ENCODE measurements at places on chromosomes 16 and 17.

GRCh38 chr16:79595931-79596450 lies 4.5 kb downstream of the MAF start:
- no peak for DNase-seq

- DNase-seq, result no peak
Measured at GRCh38 chr16:86818671-86819532, 240.6 kb downstream of the FOXL1 start.

DNA sequence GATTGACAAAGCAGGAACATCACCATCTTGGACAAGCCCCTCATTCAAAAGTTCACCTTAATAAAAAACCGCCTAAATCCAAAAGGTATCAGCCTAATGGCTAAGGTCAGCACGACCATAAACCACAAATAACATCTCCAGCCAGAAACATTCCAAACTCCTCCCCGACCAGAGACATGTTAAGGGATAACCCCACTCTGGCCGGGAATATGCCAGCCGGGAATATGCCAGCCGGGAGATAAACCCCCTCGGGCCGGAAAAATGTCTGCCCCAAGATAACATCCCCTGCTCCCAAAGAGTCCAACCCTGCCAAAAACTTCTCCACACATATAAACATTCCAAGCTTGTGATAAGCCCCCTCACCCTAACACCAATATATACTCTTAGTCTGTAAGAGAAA lies 1.4 kb downstream of the DHX33 start:
- DNase-seq, result no peak

DNA sequence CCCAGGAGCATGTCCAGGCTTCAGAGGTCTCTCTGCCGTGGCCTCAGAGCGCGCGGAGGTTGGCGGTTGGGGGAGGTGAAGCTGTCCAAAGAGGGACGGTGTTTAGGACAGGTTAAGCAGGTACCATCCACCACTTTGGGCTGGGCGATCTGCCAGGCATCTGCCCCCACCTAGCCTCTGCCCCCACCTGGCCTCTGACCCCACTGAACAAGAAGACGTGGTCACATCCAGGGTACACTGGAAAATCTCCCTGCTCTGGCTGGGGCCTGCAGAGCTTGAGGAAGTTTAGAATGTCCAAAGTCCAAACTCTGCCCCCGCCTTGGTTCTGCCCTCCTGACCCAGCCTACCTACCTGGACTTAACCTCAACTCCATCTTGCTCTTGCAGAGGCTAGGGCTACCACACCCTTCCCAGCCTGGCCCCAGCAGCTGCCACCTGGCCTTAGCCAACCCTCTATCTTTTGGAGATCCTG lies 1.6 kb downstream of the ITGA3 start:
- DNase-seq, result no peak

DNA sequence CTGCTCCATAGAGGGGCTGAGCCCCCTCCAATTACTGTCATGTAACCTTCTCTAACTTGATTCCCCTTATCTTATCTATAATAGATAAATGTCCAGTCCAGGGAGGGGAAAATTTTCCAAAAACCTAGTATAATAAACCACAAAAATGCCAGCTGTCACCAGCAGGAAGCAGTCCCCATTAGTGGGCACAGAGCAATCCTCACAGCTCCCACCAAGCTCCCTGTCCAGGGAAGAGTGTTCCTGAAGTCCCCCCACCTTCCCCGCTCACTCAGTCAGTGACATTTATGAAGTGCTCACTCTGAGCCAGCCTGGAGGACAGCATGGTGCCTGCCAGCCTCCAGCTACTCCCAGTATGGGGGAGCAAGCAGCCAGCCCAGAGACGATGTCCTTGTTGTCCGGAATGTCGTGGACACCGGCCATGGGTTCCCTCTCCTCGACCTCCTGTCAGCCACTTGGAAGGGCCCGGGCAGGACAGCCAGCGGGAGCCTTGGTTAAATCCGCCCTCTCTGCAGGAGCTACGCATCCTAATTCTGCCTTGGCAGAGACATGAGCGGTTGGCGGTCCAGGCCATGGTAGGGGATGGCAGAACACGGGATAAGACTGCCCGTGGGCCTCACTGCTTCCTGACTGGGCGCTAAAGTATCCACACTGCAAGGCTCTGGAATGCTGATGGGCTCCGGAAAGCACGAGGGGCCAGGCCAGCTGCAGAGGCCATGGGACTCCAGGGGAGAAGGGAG lies 102.0 kb upstream of the CDH5 start:
- DNase-seq, result no peak

- DNase-seq, result no peak
Measured at GRCh38 chr17:18961634-18962493, 9.9 kb downstream of the SLC5A10 start.

- DNase-seq, result no peak
Measured at GRCh38 chr17:67666710-67667109, 51.0 kb upstream of the NOL11 start.

DNA sequence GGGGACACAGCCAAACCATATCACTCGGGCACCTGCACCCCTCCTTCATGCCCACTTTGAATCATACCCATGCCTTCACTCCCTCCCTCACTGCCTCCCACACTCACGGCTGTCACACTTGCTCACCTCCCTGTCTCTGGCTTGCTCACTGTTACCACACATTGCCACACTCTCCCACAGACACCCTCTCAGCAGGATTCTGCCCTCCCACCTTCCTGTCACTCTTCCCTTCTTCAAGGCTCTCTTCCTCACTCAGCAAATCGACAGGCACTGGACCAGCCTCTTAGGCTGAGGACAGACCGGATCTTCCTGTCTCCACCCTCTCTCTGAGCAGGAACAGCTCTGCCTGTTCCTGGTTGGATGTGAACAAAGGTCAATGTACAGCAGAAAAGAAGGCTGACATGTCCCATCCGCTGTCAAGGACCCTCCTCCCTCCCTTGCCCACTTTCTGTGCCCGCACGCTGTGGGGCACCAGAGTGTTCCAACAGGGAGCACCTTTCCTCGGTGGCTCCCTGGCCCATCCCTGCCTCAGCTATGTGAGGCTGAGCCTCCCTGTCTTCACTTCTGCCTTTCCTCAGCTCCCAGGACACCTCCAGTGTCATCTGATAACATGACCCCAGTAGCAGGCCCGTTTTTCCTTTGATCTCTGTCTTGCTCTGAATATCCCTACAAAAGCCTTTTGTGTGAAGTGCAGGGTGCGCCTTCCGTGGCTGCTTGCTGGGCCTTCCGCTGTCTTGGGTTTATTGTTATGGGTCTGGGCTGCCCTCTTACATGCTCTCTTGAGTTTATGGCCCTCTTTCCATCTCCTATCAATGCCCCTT lies 47.0 kb downstream of the CCDC182 start:
- no peak for DNase-seq

GRCh38 chr16:9081158-9081557 lies 10.3 kb upstream of the HAPSTR1 start:
- no peak for DNase-seq

DNA sequence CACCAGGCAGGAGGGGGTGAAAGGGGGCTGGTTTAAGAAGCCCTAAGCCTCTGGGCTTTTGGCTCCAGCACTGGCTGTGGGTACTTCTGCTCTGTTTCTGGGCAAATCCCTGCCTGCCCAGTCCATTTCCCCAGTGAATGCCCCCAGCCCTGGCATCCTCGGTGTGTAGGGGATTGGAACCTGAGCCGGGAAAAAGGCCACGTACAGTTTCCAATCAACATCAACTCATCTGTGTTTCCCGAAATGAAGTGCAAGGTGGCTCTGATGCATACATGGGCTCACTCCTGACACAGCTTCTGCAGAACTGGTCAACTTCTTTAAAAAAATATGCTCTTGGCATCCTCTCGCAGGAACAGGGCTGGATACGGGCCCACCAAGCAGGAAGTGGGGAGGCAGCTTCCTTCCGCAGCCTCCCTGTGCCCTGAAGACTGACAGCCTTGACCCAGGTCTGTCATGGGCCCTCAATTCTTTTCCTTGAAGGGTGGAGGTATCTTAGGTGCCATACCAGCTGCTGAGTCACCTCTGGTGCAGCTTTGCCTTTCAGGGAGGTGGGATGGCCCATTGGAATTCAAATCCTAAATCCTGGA lies 73.3 kb downstream of the N4BP1 start:
- no peak for DNase-seq
